ENCODE measurements at places on chromosomes 4 and X.

- DNase-seq, result no peak
Observed at GRCh38 chr4:30847167-30847566, 127.0 kb downstream of the PCDH7 start.

DNA sequence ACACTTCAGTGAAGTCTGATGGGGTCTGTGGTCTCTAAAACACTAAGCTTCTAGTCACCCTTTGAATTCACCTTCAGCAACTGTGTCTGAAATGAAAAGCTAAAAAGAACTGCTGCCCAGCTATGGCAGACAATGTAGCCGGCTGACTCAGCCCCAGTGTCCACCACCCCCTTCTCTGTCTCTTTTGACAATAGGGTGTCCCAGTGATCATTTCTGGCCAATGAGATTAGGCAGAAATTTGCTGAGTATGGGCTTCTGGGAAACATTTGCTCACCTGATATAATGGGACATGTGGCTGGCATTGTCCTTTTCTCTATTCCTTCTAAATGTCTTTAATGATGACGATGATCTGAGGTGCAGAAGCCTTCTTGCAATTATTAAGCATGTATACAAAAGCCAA is 20.6 kb downstream of the IGFBP7 start:
- DNase-seq, result no peak

DNA sequence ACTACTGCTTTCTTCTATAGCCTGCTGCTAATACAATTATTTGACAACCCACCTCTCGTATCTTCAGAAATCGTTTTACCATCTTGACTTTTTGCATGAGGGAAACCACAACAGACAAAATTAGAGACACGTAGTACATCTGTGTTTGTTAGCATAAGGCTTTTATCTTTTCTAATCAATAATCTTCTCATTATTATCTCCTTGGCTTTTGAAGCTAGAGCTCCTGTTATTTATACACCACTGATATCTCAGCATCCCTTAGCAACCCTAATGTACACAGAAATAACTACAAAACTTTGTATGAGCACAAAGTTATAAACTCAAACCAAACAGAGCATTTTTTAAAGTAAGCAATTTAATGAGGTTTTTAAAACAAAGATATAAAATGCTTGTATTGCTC is 39.7 kb downstream of the CORIN start:
- no peak for DNase-seq

DNA sequence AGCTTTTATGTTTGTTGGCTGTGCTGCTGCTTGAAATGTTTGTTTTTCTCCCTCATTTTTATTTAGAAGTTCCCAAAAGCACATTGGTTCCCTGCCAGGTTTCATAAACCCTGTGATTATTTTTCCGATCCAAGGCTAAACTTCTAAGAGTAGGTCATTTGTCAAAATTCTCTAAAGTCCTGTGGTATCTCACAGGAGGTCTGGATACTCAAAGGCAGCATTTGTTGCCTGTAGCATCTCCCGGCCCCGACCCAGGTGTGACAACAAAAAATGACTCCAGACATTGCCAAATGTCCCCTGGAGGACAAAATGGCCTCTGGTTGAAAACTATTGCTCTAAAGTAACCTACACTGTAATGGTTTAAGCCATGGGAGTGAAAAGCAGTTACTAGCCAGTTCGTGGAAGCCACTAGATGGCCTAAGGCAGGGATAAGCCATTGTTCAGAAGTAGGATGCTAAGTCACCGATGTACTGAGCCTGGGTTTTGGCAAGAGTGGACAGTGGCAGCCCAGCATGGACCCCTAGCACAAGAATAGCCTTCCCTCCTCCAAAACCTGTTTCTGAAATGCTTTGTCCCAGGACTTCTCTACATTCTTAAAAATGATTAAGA is 256.1 kb downstream of the THOC2 start:
- DNase-seq, result no peak

- DNase-seq, result no peak
Observed at GRCh38 chrX:4547213-4547836, 833.9 kb upstream of the PRKX start.

GRCh38 chr4:168269896-168270295 is 48.7 kb downstream of the DDX60 start:
- no peak for DNase-seq

DNA sequence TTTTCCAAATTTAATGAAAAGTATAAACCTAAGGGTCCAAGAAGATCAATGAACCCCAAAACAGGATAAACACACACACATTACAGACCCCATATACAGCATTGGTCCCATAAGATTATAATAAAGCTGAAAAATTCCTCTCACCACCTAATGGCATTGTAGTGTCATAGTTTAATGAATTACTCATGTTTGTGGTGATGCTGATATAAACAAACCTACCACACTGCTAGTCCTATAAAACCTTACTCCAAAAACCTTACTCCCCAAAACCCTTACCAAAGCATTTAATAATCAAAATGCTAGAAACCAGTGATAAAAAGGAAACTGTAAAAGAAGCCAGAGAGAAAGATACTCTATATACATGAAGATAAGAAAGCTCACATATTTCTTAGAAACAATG is 148.1 kb upstream of the SH3RF1 start:
- DNase-seq, result no peak

GRCh38 chr4:40118861-40119260 is 62.2 kb downstream of the N4BP2 start:
- no peak for DNase-seq

- DNase-seq, result no peak
Observed at GRCh38 chrX:132488180-132488705, 595 bp downstream of the MBNL3 start.

DNA sequence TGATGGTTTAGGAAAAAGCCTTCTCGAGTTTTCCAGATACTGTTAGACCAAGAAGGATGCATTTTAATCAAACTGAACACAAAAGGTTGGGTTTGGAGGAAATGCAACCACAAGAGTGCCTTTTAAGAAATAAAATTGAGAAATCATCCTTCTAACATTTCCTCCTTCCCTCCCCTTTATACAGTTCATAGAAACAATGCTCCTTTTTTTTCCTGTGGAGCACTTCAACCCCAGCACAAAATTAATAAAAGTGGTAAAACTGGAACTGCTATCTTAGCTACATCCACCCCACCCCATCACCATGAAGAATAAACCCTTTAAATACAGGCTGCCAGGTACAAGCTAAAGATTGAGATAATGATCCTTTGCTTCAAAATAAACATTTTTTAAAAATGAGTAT is 211.1 kb downstream of the RELL1 start:
- no peak for DNase-seq

- DNase-seq, result peak; percentile 39
Observed at GRCh38 chr4:165367040-165367439, 11.8 kb upstream of the CPE start.

- DNase-seq, result no peak
Observed at GRCh38 chrX:129840344-129840743, 3.3 kb downstream of the ZDHHC9 start.

- DNase-seq, result peak; percentile 40
Observed at GRCh38 chr4:65670331-65671031, at the start of gene EPHA5. Gene EPHA5, minus strand, starts transcription at chr4:65670489. Its CDS starts 747 bp downstream, at chr4:65669742.

DNA sequence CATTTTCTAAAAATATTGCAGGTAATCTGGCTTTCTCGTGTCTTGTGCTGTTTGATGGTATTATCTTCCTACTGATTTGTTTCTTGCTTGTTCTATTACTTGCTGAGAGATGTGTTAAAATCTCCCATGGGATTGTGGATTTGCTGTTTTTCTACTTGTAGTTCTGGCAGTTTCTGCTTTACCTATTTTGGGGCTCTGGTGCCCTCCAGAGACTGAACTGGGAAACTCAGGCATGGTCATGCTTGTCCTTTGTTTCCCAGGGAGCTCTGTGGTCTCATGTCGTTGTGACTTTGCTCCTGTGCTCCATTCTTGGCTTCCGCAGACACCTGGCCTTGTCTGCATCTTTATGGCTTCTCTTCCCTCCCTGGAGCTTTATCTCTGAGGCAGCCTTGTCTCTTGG is 39.5 kb downstream of the NSD2 start:
- DNase-seq, result peak; percentile 13

DNA sequence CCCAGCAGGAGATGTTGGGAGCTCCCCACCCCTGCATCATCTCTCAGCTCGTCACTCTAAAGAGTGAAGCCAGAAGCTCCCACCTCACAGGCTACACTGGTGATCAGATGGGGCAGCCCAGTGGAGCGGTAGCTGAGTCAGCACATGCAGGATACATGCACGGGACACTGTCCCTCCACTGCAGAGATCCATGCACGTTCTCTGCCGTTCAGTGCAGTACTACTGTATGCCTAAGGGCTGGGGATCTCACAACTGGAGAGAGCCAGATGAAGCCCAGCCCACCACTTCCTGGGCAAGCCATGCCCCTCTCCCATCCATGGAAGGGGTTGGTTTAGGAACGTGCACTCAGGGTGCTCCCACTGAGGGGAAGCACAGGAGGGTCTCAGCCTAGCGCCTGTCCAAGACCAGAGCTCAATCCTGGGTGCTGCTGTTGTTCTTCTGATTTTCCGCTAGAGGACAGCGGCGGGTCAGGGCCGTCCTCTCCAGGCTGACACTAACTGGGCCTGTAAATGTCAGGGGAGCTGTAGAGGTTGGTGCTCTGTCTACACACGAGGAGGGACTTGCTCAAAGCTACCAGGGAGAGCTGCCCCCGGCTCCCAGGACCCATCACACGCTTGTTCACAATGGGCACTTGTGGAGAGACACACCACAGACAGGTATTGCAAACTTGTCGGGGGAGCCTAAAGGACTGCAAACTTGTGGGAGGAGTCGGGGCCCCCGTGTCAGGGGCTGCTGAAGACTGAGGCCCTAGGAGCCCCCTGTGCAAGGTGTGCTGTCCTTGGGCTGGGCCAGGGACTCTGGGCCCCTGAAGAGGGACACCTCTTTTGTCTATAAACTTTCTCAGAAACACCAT is 18.2 kb upstream of the ABLIM2 start:
- no peak for DNase-seq

- DNase-seq, result no peak
Observed at GRCh38 chrX:13007519-13008188, 32.7 kb downstream of the TMSB4X start.

GRCh38 chrX:1516596-1517104 is 20.3 kb downstream of the P2RY8 start:
- no peak for DNase-seq

- no peak for DNase-seq
Observed at GRCh38 chr4:73533515-73534422, 52.2 kb downstream of the AFM start.
